ENCODE measurements at places on chromosomes 5 and 9.

DNA sequence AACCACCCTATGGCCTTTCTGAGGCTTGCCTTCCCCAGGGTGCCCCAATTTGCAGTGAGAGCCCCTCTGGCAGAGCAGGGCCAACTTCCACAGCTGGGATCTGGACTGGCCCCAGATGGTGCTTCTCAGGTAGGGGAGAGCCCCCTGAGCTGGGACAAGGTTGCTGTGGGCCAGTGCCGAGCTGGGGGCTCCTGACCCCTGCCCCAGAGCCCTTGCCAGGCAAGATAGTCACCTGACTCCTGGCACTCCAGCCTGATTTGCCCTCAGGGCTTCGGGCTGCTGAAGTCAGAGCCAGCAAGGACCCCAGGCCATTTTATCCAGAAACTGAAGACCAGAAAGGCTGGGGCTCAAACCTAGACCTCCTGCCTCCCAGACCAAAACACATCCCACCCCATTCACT is 33.4 kb upstream of the AKNA start:
- H3K36me3 ChIP-seq, result no peaks in the 10 kb centered on the region
- peak; percentile 53 for DNase-seq
- peaks cover 12% of the 10 kb centered on the region for H3K27me3 ChIP-seq

DNA sequence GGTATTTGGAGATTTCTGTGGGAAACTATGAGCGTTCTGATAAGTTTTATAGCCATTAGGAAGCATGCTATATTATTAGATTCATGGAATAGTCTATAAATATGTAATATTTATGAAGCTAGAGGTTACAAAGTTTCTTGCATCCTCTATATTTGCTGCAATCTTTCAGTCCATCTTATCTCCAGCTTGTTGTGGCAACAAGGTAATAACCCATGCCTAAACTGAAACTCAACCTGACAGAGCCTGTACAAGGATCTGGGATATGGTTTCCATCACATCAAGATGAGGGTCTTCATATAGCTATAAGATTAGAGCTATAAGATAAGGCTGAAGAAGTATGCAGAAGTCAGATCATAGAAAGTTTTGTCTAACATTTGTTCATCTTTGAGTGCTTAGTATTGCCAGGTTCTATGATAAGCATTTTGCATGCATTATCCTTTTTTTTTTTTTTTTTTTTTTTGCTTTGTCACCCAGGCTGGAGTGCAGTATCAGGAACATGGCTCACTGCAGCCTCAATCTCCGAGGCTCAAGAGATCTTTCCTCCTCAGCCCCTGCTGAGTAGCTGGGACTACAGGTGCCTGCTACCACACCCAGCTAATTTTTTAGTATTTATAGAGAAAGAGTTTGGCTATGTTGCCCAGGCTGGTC is 14.8 kb downstream of the BAAT start:
- H3K36me3 ChIP-seq, result no peaks in the 10 kb centered on the region
- H3K4me1 ChIP-seq, result no peaks in the 10 kb centered on the region
- H3K4me3 ChIP-seq, result no peak overlapping the region
- H3K27ac ChIP-seq, result no peak overlapping the region
- no peaks in the 10 kb centered on the region for H3K27me3 ChIP-seq

GRCh38 chr5:27818888-27819287 is 780.5 kb upstream of the CDH9 start:
- no peaks in the 10 kb centered on the region for H3K4me1 ChIP-seq
- no peak overlapping the region for H3K4me3 ChIP-seq
- no peaks in the 10 kb centered on the region for H3K36me3 ChIP-seq
- H3K27ac ChIP-seq, result no peak overlapping the region
- no peaks in the 10 kb centered on the region for H3K27me3 ChIP-seq

GRCh38 chr5:62386824-62387223 is 16.9 kb downstream of the DIMT1 start:
- peaks cover 54% of the 10 kb centered on the region for H3K36me3 ChIP-seq
- no peak overlapping the region for H3K27ac ChIP-seq
- H3K4me1 ChIP-seq, result no peaks in the 10 kb centered on the region
- no peak overlapping the region for H3K4me3 ChIP-seq
- no peak for DNase-seq

All from tibial artery (tissue), 4 donors.